ENCODE measurements at places on chromosomes 1 and 21.

GRCh38 chr1:156451505-156452160, 48.9 kb downstream of the MEF2D start:
- DNase-seq = no peak

DNA sequence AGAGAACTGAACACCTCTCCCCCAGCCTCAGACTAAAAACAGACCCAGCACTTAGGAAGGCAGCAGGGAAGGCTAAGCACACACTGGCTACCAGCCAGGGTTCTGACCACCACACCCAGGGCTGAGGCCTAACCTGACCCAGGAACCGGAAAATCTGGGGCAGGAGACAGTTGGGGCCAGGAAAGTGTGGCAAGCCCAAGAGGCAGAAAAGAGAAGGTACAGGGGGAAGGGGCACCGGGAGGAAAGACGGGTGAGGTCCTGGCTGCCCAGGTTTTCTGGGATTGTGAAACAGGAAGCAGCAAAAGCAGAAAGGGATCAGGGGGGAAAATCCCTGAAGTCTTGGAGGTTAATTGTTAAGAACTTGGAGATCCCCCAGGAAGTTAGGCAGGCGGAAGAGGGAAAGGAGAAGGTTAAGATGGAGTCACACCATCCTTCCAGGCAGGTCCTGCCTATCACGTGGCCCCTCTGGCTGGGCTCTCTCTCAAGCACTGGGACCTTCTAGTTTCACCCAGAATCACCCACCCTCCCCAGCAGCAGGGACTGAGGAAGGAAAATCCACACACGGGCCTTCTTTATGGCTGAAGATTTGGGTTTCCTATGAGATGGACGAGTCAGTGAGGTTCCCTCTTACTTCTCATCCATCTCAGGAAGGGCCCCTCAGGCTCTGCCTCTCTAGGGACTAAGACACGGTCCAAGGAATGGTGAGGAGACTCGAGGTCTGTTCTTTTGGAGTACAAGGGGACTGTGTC, 2.6 kb downstream of the HDGF start:
- peak; percentile 30 for DNase-seq

DNA sequence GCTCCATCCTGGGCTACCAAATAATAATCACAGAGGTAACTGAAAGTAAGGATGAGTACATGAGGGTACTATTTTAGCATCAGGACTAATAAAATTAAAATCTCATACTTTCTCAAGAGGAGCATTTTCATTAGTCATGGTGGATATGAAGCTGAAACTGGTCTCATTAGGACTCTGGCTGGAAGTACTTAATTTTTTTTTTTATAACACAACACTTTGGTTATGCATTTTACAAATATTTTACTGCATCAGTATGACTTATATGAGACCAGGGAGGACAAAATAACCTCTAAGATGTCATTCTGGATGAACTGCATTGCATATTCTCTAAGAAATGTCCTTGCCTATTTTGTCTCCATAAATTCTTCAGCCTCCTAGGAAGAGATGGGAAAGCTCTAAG, 290.9 kb downstream of the HLX start:
- no peak for DNase-seq

DNA sequence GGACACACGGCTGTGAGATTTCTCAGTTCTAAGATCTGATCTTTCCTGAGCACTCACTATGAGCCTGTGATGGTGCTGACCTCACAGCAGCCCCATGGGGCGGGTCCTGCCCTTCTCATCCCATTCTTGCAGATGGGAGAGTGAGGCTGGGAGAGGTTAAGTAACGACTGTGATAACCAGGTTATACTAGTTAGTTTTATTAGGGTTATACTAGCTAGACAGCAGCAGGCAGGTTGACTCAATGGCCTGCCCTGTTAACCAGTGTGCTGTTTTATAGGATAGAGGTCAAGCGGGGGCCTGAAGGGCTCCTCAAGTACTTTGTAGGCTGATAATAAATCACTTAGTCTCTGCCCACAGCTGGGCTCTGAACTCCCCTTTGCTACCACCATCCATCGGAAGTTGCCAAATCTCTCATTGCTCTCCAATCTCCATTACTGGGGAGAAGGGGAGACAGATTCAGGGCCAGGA, 4.8 kb downstream of the CNTN2 start:
- DNase-seq = no peak

- no peak for DNase-seq
Measured at GRCh38 chr1:114024049-114024448, 44.8 kb downstream of the OLFML3 start.

GRCh38 chr1:45583666-45584350, at the start of gene NASP:
TSS of gene NASP (plus strand) at chr1:45584041. CDS start at chr1:45584147, 106 bp downstream.
- DNase-seq = peak; percentile 83
